ENCODE measurements at places on chromosomes 5 and 9.

DNA sequence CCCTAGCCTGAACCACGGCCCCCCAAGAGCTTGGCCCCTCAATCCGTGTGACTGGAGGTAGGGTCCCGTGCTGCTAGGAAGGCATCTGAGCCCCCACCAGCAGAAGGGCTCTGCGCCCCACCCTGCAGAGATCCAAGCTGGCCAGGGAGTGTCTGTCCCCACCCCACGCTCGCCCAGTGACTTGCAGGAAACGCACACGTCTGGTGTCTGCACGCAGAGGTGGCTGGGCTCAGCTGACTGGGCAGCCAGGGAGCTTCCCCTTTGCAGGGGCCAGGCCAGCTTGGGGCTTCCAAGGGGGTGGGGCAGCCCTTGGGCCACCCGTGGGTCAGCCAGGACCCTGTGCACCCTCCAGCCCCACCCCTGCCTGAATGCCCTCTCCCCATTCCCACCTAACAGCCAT lies 24.3 kb downstream of the NOTCH1 start:
- peak; percentile 87 for DNase-seq

DNA sequence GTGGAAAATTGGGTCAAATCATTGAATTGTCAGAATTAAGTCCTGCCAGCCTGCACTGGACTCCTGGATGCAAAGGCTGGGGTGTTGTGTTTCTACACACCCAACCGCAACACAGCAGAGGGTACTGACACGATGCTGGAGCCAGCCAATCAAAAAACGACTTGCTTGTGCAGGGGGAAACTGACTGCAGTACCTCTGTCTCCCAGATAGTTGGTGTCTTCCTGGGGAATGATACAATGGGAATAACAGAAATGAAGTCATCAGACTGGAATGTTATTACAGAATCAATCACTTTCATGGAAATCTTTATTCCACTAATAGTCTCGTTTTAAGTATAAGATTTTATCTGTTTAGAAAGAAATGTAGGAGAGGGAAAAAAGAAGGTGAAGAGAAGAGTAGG lies 330.3 kb downstream of the MLLT3 start:
- no peak for DNase-seq

GRCh38 chr5:16178745-16179372 lies 732 bp downstream of the MARCHF11 start:
- DNase-seq = peak; percentile 53

DNA sequence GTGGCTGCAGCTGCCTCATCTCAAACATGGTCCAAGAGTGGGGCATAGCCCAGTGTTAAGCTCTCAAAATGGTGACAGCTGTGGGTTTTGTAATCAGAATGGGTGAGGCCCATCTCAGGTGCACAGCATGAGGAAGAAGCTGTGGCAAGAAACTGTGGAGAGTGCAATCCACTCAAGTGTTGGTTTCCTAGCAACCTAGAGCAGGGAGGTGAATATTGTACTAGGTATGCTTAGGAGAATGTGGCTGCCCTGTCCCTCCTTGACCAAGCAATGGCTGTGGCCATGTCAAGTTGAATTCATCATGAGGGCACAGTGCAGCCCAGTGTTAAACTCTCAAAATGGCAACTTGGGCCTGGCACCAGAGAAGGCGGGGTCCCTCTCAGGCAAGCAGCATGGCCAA lies 160.5 kb upstream of the KCNN2 start:
- DNase-seq = no peak

- no peak for DNase-seq
Observed at GRCh38 chr9:134236001-134236421, 71.6 kb upstream of the RNU6ATAC start.

DNA sequence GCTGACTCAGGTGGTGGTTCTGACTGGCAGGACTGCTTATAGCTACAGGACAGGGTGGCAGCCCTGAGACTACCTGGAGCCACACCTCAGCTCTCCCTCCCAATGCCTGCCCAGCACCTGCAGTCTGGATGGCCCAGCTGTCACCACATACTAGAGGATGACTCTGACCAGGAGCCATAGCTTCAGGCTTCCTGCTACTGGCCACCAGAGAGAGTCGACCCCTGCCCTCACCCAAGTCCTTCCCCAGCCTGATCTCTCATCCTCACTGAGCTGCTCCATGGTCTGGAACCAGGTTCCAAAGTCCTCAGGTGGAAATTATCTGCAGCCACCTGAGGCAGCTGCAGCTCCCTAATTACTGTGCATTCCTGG lies 25.6 kb upstream of the TDRD7 start:
- DNase-seq = no peak

GRCh38 chr5:167634432-167634831 lies 657.0 kb upstream of the WWC1 start:
- no peak for DNase-seq

GRCh38 chr9:8633784-8634183 lies 834.2 kb upstream of the DMAC1 start:
- DNase-seq = no peak

GRCh38 chr5:153081385-153081784 lies 409.1 kb upstream of the GRIA1 start:
- no peak for DNase-seq

- peak; percentile 31 for DNase-seq
Observed at GRCh38 chr5:81300921-81301270, 491 bp upstream of the ZCCHC9 start.

- no peak for DNase-seq
Observed at GRCh38 chr5:639253-639530, 27.1 kb downstream of the CEP72 start.

DNA sequence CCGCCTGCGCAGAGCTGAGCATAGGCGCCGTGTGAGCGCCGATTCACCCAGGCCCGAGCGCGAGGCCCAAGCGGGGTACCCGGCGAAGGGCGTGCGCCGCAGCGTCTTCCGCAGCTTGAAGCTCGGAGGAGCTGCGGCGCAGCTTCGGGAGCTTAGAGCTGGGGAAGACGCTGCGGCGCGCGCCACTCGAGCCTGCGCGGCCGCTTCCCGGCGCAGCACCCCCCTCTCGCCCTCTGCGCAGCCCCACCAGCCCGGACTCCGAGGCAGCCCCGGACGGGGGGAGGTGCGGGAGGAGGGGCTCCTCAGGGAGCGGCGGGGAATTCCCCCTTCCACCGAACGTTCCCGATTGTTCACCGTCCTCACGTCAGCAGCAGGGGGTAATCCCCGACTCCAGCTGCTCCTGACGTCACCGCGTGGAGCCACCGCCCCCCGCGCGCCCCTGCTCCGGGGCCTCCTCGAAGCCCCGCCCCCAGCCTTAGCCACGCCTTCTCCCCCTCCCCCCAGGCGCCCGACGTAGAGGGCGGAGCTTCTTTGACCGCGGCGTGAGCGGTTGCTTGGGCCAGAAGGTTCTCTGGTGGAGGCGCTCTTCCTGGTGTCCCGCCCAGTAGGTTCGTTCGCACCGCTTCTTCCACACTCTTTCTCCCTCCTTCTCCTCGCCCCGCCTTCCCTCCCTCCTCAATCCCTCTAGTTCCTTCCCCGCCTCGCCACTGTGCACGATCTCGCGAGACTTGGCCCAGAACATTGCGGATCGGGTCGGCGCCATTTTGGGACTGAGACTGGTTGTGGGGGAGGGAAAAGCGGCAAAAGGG lies at the start of gene GPBP1:
TSS of gene GPBP1 (plus strand) at position 741 of the 809 bp plus-strand sequence. CDS start 40,072 bp downstream, outside the sequence.
- DNase-seq = peak; percentile 100

- peak; percentile 10 for DNase-seq
Observed at GRCh38 chr5:34685485-34686165, 29.5 kb downstream of the RAI14 start.

- DNase-seq = no peak
Observed at GRCh38 chr5:175214152-175214551, 229.8 kb downstream of the DRD1 start.

- DNase-seq = no peak
Observed at GRCh38 chr5:95163079-95163478, 121.8 kb downstream of the MCTP1 start.

- no peak for DNase-seq
Observed at GRCh38 chr5:112669328-112669963, 68.2 kb upstream of the APC start.

DNA sequence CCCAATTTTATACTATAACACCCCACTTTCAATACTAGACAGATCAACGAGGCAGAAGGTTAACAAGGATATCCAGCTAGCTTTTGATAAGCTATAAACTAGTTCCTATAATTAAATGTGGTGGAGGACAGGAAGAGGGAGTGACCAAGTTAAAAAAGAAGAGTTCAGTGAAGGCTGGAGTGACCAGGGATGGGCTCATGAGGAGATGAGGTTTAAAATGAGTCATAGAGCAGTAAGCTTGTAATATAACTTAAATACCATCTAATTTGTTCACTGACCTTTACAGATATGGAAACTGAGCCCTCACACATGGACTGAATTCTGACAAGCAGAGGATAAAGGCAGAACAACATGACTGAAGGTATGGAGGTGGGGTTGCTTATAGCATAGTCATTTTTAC lies 284.5 kb downstream of the SPATA31D1 start:
- peak; percentile 18 for DNase-seq

DNA sequence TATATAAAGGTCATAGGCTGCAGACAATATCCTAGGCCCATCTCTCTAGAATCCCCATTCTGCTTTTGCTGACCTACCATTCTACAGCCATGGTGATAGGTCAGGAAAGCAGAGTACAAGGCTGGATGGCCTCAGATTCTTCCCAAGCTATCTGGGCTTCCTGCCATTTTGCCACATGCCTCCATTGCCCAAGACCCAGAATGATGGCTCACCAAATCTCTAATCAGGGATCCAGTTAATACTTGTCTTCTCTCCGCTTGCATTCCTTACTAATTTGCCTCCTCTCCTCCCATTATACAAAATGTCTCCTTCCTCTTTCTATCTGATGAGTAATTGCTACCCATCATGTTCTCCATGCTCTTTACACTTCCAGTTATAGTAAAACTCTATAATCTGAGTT lies 22.7 kb upstream of the NDUFS4 start:
- DNase-seq = no peak

DNA sequence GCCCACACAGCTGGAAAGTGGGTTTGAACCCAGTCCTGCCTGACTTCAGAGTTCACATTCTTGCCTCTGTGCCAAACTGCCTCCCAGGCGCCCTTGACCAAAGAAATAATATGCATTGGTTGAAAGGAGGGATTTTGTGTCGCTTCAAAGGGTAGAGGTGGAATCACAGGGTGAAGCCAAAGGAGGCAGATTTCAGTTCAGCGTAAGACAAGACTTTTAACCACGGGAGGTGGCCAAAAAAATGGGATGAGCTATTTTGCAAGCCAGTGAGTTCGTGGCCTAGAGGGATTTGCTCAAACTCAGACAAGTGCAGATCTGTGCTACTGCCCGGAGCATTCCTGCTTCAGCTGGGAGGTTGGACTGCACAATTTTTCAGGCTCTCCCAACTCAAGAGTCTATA lies 57.6 kb upstream of the RANBP3L start:
- DNase-seq = no peak

DNA sequence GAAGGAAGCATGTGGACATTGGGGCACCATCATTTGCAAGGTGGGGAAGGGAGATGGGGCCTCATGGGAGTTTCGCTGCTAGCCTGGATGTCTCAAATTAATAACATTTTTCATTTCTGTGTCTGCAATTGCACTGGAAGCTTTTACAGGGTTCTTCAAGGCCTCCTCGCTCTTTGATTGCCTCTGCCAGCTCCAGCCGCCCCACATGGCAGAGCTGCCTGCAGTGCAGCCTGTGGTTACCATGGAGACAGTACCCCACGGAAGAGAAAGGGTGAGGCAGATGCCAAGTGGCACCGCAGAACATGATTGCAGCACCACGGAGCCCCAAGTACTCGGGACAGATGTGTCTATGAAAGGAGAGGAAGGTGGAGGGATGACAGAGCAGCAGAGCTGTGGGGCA lies 25.4 kb downstream of the CTNND2 start:
- DNase-seq = no peak

- DNase-seq = no peak
Observed at GRCh38 chr9:107869111-107869510, 379.5 kb upstream of the KLF4 start.

GRCh38 chr5:111935009-111935408 lies 178.0 kb upstream of the NREP start:
- peak; percentile 32 for DNase-seq

DNA sequence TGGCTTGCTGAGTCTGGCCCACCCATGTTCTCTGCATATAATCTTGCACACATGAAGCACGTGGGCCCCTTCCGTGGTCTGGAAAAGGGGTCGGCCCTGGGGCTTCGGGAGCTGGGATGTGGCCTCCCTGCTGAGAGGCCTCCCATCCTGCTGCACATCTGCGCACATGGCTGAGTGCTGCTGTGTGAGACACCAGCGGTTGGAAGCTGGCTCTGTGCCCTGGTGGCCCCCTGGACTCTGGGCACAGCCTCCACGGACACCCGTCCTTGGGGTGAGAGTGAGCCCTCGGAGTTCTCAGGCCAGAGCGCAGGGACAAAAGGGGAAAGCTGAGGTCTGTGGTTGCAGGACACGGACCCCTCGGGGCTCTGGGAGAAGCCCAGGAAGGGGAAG lies 115.8 kb downstream of the RXRA start:
- no peak for DNase-seq

- peak; percentile 28 for DNase-seq
Observed at GRCh38 chr5:88886252-88886651, 3.3 kb upstream of the MEF2C start.

DNA sequence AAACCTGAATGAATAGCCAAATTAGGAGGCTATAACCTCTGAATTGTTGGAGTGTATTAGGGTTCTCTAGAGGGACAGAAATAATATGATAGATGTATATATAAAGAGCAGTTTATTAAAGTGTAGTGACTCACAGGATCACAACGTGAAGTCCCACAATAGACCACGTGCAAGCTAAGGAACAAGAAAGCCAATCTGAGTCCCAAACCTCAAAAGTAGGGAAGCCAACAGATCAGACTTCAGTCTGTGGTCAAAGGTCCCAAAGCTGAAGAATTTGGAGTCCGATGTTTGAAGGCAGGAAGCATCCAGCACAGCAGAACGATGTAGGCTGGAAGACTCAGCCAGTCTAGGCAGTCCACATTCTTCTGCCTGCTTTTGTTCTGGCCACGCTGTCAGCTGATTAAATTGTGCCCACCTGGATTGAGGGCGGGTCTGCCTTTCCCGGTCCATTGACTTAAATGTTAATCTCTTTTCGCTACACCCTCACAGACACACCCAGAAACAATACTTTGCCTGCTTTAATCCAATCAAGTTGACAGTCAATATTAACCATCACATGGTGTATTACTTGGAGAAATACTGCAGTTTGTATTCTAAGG lies 550.6 kb downstream of the CDH10 start:
- DNase-seq = no peak

GRCh38 chr9:94772639-94773303 lies 46.3 kb downstream of the AOPEP start:
- no peak for DNase-seq

DNA sequence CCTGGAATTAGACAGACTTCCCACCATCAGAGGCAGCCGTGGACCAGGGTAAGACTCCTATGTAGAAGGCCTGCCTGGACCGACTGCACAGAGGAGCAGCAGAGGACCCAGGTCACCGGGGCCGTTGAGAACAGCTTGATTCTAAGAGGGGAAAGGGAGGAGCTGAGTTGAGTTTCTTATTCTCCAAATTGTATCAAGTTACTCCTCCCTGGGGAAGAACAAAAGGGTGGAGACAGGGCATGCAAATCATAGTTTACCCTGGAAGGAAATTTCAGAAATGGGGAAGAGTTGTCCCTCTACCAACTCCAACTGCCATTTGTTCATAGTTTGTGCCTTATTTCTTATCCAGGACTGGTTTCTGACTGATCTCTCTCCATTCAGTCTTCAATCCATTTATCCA lies 20.9 kb upstream of the SLC31A2 start:
- DNase-seq = peak; percentile 78

All from suppressor macrophage treated with lipopolysaccharide for 4 hours (primary cell).